Spinal cord (tissue), 10 donors: ENCODE measurements at places on chromosomes 11 and 22. TPM values are rescaled to one million over a fixed set of nuclear protein-coding genes. Genes with fewer than 3 reads are reported as not detected.
A peak's percentile ranks its signal among the peaks of the same experiment; 100 is the strongest.

- H3K4me1 ChIP-seq = no peaks in the 10 kb centered on the region
- H3K4me3 ChIP-seq = no peak overlapping the region
- no peak for DNase-seq
- H3K27ac ChIP-seq = no peak overlapping the region
Measured at GRCh38 chr22:31179345-31179744, 19.4 kb downstream of the RNF185 start.

- no peak overlapping the region for H3K27ac ChIP-seq
- DNase-seq = no peak
- H3K36me3 ChIP-seq = peaks cover 20% of the 10 kb centered on the region
- H3K4me3 ChIP-seq = no peak overlapping the region
- no peaks in the 10 kb centered on the region for H3K27me3 ChIP-seq
- peaks cover 4% of the 10 kb centered on the region for H3K4me1 ChIP-seq
Measured at GRCh38 chr11:92885600-92885999, 83.9 kb upstream of the MTNR1B start.

- no peaks in the 10 kb centered on the region for H3K27me3 ChIP-seq
- H3K36me3 ChIP-seq = peaks cover 10% of the 10 kb centered on the region
- peaks cover 4% of the 10 kb centered on the region for H3K4me1 ChIP-seq
- H3K4me3 ChIP-seq = no peak overlapping the region
- no peak overlapping the region for H3K27ac ChIP-seq
Measured at GRCh38 chr11:78251083-78251775, 62.5 kb downstream of the USP35 start.

Gene MADD
- 46.4 TPM for total RNA-seq

Gene CBLIF
- total RNA-seq = not detected

GRCh38 chr11:116661056-116661455 lies 111.7 kb downstream of the BUD13 start:
- peaks cover 2% of the 10 kb centered on the region for H3K4me1 ChIP-seq
- DNase-seq = no peak
- no peaks in the 10 kb centered on the region for H3K27me3 ChIP-seq
- H3K27ac ChIP-seq = no peak overlapping the region

Gene ZFPL1
- 19.4 TPM for total RNA-seq

Gene PHF21A
- 32.1 TPM for total RNA-seq

DNA sequence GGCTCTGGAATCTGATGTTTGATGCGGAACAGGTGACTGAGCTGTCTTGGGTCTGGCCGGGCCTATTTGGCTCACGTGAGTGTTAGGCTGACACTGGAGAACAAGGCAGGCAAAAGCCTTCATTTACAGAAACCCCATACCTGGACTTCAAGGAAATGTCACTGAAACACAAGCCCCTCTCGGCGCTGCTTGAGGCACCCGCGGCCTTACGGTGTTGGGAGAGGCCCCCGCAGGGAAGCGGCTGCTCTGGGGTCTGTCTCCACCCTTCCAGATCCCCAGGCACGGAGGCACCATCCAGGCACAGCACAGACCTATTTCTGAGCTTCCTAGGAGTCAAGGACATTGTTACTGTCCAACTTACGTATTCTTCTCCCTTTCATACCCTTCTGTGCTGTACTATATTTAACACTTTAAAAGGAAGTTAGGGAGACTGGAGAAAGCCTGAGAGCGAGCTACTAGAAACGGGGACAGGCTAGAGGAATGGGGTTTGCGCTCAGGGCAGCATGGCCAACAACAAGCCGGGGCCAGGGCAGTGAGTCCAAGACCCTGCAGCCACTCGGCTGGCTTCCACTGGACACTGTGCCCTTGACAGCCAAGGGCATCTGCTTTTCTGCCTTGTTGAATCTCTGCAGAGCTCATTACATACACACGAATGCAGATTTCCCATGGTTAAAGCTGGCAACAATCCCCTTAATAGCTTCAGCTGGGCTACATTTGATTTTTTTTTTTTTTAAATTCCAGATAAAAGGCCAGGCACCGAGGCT lies 23.8 kb downstream of the DRD4 start:
- peaks cover 46% of the 10 kb centered on the region for H3K4me1 ChIP-seq
- H3K4me3 ChIP-seq = no peak overlapping the region
- no peak overlapping the region for H3K27ac ChIP-seq
- no peak for DNase-seq
- H3K36me3 ChIP-seq = peaks cover 73% of the 10 kb centered on the region

DNA sequence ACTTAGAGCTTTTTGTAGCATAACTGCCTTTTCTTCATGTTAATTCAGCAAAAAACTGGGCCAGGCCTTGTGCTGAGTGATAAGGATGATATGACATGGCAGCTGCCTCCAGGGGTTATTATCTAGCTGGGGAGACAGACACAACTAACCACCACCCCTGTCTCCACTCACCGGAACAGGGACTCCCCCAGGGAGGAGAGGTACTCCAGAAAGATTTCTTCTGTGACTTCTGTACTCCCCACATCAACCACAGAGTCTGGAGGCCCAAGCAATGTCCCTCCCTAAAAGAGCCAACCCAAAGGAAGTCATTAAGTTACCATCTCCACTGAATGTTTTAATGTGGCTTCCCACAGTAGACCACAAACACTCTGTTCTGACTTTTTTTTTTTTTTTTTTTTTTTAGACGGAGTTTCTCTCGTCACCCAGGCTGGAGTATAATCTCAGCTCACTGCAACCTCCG lies 14.3 kb upstream of the PMM1 start:
- DNase-seq = no peak
- peaks cover 49% of the 10 kb centered on the region for H3K36me3 ChIP-seq
- no peak overlapping the region for H3K4me3 ChIP-seq

GRCh38 chr11:23288003-23288783 lies 427.9 kb upstream of the CCDC179 start:
- no peaks in the 10 kb centered on the region for H3K36me3 ChIP-seq
- H3K4me1 ChIP-seq = no peaks in the 10 kb centered on the region
- no peak overlapping the region for H3K4me3 ChIP-seq

Gene MPPED1
- total RNA-seq = 14.3 TPM

- no peaks in the 10 kb centered on the region for H3K36me3 ChIP-seq
- peaks cover 80% of the 10 kb centered on the region for H3K4me1 ChIP-seq
- H3K4me3 ChIP-seq = no peak overlapping the region
- peaks cover 10% of the 10 kb centered on the region for H3K27me3 ChIP-seq
- no peak for DNase-seq
Measured at GRCh38 chr11:1829039-1829820, 5.6 kb upstream of the SYT8 start.

- H3K27me3 ChIP-seq = no peaks in the 10 kb centered on the region
- H3K27ac ChIP-seq = peak overlapping the region; percentile 99
- H3K36me3 ChIP-seq = no peaks in the 10 kb centered on the region
- peaks cover 59% of the 10 kb centered on the region for H3K4me1 ChIP-seq
Measured at GRCh38 chr22:23520863-23521440, 59.1 kb downstream of the IGLL1 start.

- H3K27me3 ChIP-seq = no peaks in the 10 kb centered on the region
- no peak overlapping the region for H3K27ac ChIP-seq
- H3K36me3 ChIP-seq = no peaks in the 10 kb centered on the region
- H3K4me1 ChIP-seq = peaks cover 3% of the 10 kb centered on the region
Measured at GRCh38 chr22:29914165-29914564, 31.2 kb downstream of the MTMR3 start.

DNA sequence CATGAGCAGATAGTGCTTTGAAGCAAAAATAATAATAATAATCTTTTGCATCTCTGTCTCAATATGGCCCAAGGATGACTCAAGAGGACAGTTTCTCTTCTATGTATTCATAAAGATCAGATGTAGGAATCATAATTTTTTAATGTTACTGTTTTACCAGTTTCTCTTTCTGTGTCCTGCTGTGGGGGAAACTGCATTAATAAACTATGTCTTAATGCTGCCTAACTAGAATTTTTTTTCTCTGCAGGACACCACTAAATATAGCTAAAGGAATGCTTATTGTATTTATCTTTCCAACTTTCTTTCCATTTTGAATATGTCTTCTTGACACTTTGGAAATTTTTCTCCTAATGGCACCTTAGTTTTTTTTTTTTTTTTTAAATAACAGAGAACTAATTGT lies 6.5 kb downstream of the FJX1 start:
- no peak overlapping the region for H3K27ac ChIP-seq
- H3K27me3 ChIP-seq = no peaks in the 10 kb centered on the region
- H3K4me3 ChIP-seq = no peak overlapping the region
- H3K36me3 ChIP-seq = no peaks in the 10 kb centered on the region
- no peak for DNase-seq

GRCh38 chr11:118175031-118175992 lies 1.1 kb downstream of the SCN2B start:
- H3K27me3 ChIP-seq = peaks cover 12% of the 10 kb centered on the region
- peak overlapping the region; percentile 79 for H3K27ac ChIP-seq
- DNase-seq = peak; percentile 41

DNA sequence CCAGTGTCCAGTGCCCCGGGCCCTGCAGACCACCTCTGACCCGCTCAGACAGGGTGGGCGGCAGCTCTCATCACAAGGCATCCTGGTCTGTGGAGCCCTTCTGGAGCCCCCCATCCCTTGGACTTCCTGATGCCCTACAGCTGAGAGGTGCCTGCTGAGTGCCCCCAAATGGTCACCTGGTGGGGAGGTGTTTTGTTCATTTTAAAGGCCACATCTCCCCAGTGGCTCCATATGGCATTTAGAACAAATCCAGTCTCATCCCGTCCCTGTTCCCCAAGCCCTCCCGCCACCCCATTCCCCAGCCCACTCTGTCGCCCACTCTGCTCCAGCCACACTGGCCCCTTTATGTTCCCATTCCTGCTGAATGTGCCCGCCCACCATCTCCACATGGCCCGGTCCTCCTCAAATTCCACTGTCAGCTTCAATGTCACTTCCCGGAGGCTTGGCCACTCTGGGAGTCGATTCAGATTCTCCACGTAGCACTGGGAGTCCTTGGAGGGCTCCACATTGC lies 32.8 kb downstream of the OSBPL5 start:
- H3K27me3 ChIP-seq = no peaks in the 10 kb centered on the region
- H3K4me3 ChIP-seq = no peak overlapping the region
- peaks cover 69% of the 10 kb centered on the region for H3K36me3 ChIP-seq
- H3K27ac ChIP-seq = no peak overlapping the region
- H3K4me1 ChIP-seq = peaks cover 48% of the 10 kb centered on the region
- DNase-seq = no peak

Gene UBQLN3
- 0.39 TPM for total RNA-seq

- DNase-seq = no peak
- no peaks in the 10 kb centered on the region for H3K4me1 ChIP-seq
- H3K27ac ChIP-seq = no peak overlapping the region
- H3K27me3 ChIP-seq = no peaks in the 10 kb centered on the region
Measured at GRCh38 chr11:25838918-25839625, 492.9 kb upstream of the ANO3 start.

DNA sequence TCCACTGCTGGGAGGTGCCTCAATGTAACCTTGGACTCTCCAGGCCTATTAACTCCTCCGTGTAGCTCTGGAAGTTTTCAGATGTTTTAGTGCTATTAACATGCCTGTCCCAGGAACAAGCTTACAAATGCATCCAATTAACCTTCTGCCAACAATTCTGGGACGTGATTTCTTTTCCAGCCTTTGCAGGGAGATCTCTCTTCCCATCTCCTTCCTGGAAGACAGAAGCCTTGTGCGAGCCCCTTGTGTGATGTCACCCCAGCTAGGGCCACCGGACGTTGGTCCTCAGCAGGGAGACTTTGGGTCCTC lies 47.7 kb upstream of the SYT7 start:
- DNase-seq = no peak
- H3K4me1 ChIP-seq = peaks cover 27% of the 10 kb centered on the region
- H3K27ac ChIP-seq = no peak overlapping the region

- DNase-seq = no peak
- no peaks in the 10 kb centered on the region for H3K27me3 ChIP-seq
- no peak overlapping the region for H3K4me3 ChIP-seq
- no peak overlapping the region for H3K27ac ChIP-seq
- peaks cover 22% of the 10 kb centered on the region for H3K36me3 ChIP-seq
- H3K4me1 ChIP-seq = no peaks in the 10 kb centered on the region
Measured at GRCh38 chr11:4085575-4085974, 9.0 kb upstream of the RRM1 start.

GRCh38 chr11:20155683-20156279 lies 4.5 kb downstream of the DBX1 start:
- peaks cover 33% of the 10 kb centered on the region for H3K4me1 ChIP-seq
- no peak overlapping the region for H3K4me3 ChIP-seq
- H3K27me3 ChIP-seq = peaks cover 84% of the 10 kb centered on the region
- H3K27ac ChIP-seq = no peak overlapping the region
- DNase-seq = no peak

Gene INS
- total RNA-seq = not detected

Gene MPEG1
- 15.8 TPM for total RNA-seq

- DNase-seq = no peak
- H3K27me3 ChIP-seq = no peaks in the 10 kb centered on the region
- no peak overlapping the region for H3K4me3 ChIP-seq
Measured at GRCh38 chr11:46200537-46201281, 76.8 kb upstream of the CREB3L1 start.
